ENCODE measurements at places on chromosomes 5 and 9. TPM values are rescaled to one million over a fixed set of nuclear protein-coding genes. Genes with fewer than 3 reads are reported as not detected.

Gene PPIC
- 42.5 TPM for total RNA-seq

Gene PCDHA6
- 0.43 TPM for total RNA-seq

Gene CYLC2
- total RNA-seq = not detected

Gene C9
- total RNA-seq = not detected

Gene ZNG1C
- 21.6 TPM for total RNA-seq

Gene CENPK
- 18.0 TPM for total RNA-seq

Gene ANKRD55
- under 0.01 TPM for total RNA-seq

Data from fibroblast of villous mesenchyme (primary cell).